ENCODE measurements at places on chromosomes 7 and 10.

- DNase-seq = no peak
Observed at GRCh38 chr7:27167916-27168264, 2.6 kb upstream of the HOXA9 start.

GRCh38 chr10:100374200-100374655 lies 27.2 kb downstream of the SCD start:
- DNase-seq = no peak

DNA sequence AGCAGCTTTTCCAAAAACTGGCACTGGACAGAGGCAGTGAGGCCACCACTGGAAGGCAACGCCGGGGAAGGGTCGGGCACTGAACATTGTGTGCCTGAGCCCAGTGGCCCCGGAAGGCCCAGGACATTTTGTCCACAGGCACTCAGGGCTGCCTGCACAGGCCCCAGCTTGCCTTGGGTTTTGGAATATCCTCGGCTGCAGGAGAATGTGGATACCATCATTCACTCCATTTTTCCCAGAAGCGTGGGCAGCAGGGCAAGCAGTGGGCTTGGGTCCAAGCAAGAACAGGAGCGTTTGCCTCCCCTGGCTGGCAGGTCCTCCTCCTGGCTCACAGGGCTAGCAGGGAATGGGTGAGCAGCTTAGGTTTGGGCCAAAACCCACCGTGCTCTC lies 147.4 kb downstream of the EBF3 start:
- no peak for DNase-seq

DNA sequence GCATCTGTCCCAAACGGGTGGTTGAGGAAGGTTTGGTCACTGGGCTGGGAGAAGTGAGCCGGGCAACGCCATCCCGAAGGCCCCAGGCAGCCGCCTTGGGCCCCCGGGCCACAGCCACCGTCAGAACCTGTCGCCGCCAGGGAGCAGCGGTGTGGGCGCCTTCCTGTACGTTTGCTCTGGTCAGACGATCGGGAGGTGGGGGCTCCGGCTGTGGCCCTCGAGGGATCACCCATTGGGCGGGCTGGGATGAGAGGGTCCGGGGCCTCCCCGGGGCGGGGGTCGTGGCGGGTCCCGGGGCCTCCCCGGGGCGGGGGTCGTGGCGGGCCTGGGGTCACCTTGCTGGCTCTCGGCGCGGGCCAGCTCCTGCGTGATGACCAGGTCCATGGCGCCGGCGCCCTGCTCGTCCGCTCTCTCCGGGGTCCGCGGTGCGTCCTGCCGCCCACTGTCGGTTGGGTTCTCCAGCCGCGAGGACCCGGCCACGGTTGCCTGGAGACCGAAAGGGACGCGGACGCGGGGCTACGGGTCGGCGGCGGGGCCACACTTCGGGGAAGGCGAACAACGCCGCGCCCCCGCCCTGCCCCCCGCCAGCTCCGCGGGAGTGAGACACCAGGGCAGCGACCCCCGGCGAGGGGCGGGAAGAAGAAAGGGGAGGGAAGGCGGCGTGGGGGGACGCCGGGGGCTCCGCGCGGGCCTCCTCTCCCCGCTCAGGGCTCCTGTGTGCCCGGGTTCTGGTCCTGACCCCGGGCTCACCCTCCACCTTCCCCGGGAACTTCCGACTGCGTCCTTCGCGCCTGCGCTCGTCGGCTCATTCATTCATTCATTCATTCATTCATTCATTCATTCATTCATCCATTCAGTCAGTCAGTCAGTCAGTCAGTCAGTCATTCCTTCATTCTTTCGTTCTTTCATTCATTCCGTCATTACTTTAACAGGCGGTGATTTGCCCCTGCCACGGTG lies at the start of gene CFAP46:
Gene CFAP46 (minus strand): TSS at position 470 of the 957 bp plus-strand sequence. CDS start 86 bp downstream, at position 384.
- peak; percentile 29 for DNase-seq

- peak; percentile 33 for DNase-seq
Observed at GRCh38 chr10:79929409-79929904, 19.4 kb downstream of the SFTPD start.

DNA sequence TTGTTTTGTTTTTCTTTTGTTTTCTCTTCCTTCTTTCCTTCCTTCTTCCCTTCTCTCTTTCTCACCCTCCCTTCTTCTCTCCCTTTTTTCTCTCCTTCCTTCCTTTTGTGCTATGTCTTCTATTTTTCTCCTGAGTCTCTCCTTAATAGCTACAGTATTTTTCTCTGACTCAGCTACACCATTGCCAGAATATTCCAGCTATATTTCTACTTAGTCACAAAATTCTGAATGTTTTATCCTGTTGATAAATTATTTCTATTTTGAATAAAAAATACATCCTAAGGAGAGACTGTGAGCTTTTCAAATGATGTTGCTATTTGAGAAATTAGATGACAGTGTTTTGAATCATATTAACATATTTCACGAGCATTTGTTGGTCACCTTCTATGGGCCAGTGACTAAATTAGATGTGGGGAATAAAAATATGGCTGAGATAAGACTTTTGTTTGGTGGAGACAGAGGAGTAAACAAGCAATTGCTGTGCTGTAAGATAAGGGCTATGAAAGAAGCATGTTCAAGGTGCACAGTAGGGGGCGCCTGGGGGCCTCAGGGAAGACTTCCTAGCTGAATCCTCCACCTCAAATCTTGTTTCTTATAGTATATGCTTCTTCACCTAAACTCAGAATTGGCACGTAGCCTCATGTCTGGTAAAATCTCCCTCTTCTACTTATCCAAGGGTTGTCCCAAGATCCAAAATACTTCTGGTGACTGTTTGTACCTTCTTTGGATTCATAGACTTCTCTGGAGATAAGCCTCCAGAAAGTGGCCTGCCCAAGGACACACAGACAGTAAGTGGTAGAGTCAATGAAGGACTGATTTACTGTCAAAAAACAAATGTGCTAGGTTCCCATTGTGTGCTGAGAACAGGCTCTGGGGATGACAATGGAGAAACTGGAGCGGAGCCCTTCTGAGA lies 115.5 kb upstream of the CREB5 start:
- peak; percentile 24 for DNase-seq

GRCh38 chr10:102649797-102650654 lies 5.7 kb downstream of the TRIM8 start:
- no peak for DNase-seq

DNA sequence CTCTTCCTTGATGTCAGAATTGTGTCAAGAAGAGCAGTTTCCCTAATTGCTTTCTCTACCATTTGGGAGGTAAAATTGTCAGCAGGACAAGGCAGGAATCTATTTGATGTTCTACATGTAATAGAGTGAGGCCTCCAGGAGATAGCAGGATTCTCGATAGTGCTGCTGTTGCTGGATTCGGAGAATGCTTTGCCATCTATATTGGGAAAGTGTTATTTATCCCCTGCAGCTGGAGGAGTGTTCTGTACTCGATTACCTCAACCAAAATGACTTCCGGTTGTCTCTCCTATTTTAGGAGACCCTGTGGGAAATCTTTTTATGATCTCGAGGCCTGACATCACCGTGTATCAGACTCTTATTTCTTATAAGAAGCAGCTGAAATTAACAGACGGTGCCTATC lies 217.1 kb downstream of the TMEM178B start:
- no peak for DNase-seq

DNA sequence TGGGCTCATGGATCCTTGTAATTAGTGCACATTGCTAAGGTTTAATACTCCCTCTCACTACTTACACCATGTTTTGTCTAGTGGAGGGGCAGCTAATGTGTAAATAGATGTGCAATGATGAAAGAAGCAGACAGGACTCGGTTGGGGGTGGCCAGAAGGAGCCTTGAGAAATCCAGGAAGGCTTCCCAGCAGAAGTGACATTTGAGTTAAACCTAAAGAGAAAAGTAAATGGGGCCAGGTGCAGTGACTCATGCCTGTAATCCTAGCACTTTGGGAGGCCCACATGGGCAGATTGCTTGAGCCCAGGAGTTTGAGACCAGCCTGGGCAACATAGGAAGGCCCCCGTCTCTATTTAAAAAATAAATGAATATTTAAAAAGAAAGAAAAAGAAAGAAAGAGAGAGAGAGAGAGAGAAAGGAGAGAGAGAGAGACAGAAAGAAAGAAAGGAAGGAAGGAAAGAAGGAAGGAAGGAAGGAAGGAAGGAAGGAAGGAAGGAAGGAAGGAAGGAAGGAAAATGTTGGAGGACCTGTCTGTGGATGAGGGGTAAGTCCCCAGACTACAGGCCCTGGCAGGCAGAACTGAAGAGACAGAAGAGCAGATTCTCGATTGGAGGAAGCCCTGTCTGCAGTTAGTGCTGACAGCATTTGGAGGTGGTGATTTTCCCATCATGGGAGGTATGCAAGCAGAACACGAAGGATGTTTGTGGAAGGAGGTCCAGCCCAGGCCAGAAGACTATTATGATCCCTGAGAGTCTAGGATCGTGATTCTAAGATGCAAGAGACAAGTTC lies 3.6 kb downstream of the ELN start:
- DNase-seq = no peak

DNA sequence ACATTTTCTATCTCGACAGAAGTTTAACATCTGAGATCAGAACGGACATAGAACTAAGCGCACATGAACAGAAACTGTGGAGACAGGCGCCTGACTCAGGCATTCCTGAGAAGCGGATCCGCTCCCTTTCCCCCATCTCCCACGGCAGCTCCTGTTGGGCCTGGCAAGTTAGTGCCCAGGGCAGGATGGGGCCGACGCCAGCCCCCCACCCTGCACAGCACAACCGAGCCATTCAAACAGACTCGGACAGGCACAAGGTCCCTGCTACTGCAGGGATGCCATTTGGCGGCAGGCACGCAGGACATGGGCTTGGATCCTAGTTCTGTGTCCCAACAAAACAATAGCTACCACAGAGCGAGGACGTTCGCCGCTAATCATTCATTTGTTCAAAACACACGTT lies 271.8 kb downstream of the USP6NL start:
- DNase-seq = no peak

GRCh38 chr7:121730869-121731268 lies 142.1 kb upstream of the PTPRZ1 start:
- no peak for DNase-seq

- peak; percentile 57 for DNase-seq
Observed at GRCh38 chr10:72079356-72079755, 9.0 kb downstream of the SPOCK2 start.

DNA sequence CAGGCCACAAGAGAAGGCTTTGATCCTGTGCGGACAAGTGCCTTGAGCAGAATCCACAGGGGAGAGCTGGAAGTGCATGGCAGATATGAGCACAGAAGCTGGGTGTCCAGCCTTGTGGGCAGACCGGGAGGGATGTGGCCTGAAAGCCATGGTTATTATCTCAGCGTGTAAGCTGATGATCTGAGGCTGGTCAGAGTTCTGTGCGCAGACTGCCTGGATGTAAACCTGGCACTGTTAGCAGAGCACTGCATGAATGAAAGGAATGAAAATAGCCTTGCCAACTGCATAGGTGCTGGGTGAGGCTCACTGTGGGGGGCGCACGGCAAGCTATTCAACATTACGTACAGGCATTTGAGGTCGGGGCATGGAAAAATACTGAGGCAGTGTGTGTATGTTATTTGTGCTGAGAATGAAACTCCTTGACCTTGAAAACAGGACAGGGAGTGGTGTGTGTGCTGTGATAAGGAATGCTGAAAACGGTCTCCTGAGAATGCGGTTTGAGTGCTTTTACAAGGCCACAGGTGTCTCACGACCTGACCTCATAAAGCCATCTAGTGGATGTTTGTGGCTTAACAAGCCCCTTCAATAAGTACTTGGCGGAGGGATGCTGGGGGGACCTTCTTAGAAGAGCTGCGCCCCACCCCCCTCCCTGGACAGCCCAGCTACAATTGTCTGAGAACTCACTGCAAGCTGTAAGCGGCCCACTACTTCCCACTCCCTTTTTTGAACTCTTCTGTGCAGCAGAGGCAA lies 18.7 kb downstream of the AKR1C1 start:
- DNase-seq = peak; percentile 2

DNA sequence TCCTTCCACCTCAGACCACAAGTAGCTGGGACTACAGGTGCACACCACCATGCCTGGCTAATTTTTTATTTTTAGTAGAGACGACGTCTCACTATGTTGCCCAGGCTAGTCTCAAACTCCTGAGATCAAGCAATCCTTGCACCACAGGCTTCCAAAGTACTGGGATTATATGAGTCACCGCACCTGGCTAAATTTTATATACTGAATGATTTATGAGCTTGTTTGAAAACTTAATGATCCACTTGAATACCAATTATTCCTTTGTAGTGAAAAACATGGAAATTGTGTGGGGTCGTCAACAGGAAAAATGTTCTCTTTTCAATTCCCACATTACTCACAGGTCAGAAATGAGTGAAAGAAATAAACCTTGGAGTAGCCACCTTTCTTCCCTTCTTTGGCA lies 31.3 kb downstream of the RAPGEF5 start:
- no peak for DNase-seq

DNA sequence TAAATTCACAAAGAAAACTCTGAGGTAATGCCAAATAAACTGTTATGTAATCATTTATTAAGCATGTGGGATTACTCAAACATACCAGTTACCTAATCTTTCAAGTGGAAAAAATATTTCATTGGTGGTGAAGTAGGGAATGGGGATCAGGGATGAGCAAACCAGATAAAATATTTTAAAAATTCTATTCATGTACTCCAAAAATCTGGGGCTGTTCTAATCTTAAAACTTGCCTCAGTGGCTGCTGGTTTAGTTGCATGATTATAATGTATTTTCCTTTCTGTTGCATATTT lies 19.5 kb downstream of the LMOD2 start:
- DNase-seq = no peak

- no peak for DNase-seq
Observed at GRCh38 chr10:82402906-82403401, 528.0 kb downstream of the NRG3 start.

DNA sequence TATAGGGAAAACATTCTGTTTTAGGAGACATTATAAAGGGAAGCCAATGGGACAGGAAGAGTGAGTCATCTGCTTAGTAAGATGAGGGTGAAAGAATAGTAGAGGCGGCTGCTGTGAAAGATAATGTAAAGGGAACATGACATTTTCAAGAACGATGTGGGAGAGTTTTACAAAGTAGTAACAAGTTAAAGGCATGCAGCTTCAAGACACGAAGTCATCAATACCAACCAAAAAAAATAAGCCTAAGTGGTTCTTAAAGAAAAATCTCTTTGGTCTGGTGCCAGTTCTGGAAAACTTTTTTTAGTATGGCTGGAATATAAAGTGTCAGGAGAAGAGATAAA lies 6.1 kb downstream of the GSTO1 start:
- no peak for DNase-seq

DNA sequence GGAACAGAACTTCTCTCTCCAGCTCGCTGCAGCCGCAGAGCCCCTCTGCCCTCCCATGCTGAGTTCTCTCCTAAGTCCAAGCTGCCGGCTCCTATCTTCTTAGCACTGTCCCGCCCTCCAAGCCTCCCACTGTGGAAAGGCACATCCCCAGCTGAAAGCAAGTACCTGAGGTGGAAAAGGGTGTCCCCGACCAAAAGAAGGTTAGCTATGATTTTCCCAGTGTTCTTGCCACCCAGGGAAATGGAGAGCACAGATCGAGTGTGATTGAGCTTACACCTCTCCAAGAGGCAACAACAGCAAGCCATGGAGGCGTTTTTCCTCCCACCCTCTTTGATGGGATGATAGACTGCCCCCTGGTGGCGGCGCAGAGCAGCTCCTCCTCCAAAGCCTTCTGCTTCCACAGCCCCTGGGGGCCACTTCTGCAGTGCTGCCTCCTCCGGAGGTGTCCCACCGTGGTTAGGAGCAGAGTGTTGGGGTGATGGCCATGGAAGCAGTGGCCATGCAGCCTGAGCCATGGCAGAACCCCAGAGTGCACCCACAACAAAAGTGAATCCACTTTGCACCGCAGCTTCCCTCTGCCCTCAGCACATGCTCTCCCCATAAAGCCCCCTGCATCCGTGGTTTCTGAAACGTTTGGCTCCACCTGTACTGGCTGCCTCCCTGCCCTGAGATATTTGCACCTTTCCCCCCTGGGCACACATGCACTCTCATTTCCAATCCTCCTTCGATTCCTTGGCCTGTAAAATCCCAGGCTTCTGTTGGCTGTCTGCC lies 143.1 kb upstream of the STK17A start:
- peak; percentile 73 for DNase-seq

Data from germinal center (tissue), 1 donor.